HT-29 (cell line): ENCODE measurements at places on chromosomes 3 and 15.

DNA sequence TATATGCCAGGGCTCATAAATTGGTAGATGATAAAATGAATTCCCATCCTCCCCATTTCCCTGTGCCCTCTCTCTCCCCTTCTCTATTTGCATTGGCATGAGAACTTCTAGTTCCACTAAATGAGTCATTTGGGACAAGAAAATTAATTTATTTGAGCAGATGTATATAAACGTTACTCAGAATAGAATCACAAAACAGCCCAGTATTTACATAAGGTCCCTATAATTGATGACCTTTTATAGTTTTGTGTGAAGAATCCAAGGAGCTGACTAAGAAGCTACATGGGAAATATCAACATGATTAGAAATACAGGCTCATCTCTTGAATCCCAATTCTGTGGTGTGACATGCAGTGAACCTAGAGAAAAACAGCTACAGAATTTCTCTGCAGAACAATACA, 617.7 kb upstream of the NR2F2 start:
- no peak for DNase-seq

DNA sequence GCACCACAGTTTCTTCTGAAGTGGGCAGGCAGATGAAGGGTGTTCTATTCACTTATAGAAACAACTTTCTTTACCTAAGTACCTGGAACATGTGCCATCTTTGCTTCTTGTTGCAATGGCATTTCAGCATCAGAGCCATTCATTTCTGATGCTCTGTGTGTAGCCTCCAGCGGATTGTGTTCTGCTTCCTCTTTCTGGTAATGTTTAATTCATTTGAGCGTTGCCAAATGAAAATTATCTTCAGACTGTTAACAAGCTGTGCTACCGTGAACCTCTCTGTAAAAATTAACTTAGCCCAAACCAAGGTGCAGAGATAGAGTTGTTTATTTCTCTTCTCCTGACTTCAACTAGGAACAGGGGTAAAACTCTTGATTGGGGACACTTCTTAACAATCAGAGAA, 302.0 kb downstream of the EDEM1 start:
- DNase-seq, result no peak

GRCh38 chr3:70518356-70518755, 205.9 kb upstream of the MDFIC2 start:
- DNase-seq, result no peak

GRCh38 chr3:159629329-159630084, 359.1 kb upstream of the IL12A start:
- no peak for DNase-seq

- no peak for DNase-seq
These were observed 1.6 kb upstream of the MEGF11 start for GRCh38 chr15:66254951-66255676.

GRCh38 chr3:9211155-9211950, 38.1 kb downstream of the SRGAP3 start:
- DNase-seq, result no peak

- no peak for DNase-seq
These were observed 101.5 kb downstream of the PGPEP1L start for GRCh38 chr15:98905963-98906711.

GRCh38 chr3:71393093-71393492, 190.4 kb downstream of the FOXP1 start:
- DNase-seq, result no peak

DNA sequence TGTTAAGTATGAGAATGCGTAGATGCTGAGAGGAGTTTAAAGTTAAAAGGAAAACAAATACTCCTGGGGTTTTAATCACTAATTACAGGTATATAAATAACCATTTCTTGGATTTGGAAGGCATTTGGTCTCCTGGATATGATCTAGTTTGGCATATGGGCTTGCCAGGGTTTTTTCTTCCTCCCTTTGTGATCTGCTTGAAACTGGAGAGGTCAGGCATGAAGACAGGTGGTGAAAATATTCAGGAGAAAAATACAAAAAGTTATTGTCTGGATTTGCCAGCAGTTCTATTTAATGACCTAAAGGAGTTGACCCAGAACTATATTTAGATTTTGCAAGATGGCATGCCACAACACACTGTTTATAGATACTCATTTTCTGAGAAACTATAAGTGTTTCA, 136.3 kb downstream of the DIPK2A start:
- no peak for DNase-seq

GRCh38 chr3:194857469-194858113, 171.9 kb downstream of the FAM43A start:
- no peak for DNase-seq

- no peak for DNase-seq
These were observed 55.9 kb upstream of the POMGNT2 start for GRCh38 chr3:43161684-43162229.

DNA sequence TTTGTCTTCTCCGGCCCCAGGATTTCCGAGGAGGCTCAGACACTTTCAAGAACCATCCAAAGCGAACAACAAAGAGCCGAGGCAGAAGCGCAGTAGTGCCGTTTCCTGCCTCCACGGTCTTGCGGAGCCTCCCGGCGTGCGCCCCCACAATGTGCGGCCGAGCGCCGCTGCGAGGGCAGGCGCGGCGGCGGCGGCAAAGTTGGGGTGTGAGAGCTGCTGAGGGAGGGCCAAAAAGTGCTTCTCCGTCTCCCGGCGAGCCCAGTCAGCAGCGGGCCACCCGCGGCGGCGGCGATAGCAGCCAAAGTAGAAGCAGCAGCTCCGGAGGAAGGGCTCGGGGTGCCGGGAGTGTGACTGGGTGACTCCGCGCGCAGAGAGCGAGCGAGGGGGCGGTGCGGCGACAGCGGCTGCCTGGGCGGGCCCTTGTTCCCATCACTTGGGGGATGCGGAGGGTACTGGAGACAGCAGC, 749.1 kb downstream of the ROBO1 start:
- no peak for DNase-seq

- DNase-seq, result no peak
These were observed 512.3 kb upstream of the MDFIC2 start for GRCh38 chr3:70824773-70825172.

DNA sequence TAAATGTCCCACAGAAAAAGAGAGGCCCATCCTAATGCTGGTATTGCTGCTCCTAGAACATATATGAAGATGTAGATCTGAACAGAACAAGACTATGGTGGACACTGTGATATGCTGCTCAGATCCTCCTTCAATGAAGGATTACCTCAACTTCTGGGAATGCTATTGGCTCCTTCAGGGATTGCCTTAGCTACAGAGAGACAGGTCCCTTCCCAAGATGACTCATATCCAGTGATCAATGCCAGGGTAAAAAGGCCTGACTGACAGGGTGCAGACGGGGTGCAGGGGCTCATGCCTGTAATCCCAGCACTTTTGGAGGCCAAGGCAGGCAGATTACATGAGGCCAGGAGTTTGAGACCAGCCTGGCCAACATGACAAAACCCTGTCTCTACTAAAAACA, 20.5 kb upstream of the STAG1 start:
- DNase-seq, result no peak

DNA sequence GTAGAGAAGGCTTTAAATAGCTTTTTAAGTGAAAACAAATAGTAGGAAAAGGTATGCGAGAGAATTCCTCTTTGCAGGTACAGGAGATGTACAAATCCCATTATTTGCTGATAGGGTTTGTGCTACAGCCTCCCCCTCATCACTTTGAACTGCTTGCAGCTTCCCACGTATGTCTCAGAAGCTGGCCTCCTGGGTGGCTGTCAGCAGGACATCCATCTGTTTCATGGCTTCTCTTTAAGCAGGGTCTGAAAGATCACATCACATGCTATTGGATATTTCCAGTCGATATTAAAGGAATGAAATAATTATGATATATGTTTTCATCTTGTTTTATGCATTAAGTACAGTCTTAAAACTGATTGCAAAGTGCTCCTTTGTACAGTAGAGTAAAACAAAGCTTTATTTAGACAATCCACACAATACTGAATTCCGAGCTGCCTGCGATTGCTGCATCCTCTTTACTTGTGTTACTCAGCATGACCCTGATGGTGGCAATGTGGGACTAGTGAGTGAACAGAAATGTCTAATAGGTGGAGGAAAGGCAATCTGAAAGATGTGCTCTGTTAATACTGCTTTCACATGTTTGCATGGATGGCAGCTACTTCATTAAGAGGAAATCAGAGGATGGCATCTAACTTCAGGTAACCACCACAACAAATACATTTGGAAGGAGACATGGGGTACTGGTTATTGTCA, 930.6 kb upstream of the SEMA6D start:
- peak; percentile 16 for DNase-seq

DNA sequence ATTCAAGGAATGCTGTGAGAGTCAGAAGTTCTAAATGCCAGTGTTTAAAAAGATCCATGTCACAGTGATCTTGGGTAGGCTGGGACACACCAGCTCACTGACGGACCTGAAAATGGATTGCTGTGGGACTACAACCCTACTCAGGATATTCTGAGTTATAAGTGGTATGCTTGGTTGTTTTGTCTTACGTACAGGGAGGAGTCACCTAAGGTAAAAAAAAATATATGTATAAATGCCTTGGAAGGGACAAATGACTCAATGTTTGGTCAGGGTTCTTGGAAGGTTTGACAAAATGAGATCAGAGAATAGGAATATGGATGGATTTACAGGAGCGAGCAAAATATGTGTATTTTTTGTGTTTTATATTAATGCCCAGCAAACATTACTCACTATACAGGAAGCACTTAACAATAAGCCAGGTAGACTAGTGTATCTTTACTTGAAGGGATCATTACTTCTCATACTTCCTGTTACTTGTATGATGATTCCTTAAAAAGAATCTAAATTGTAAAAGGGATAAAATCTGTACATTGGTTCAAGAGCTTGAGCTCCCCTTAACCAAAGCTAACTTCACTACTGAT, 767.3 kb downstream of the GBE1 start:
- no peak for DNase-seq

- DNase-seq, result no peak
These were observed 84.5 kb downstream of the COL6A6 start for GRCh38 chr3:130601442-130601971.

- no peak for DNase-seq
These were observed 3.3 kb downstream of the TMED3 start for GRCh38 chr15:79314186-79314585.

GRCh38 chr3:183306798-183307671, 54.0 kb downstream of the B3GNT5 start:
- DNase-seq, result peak; percentile 84

DNA sequence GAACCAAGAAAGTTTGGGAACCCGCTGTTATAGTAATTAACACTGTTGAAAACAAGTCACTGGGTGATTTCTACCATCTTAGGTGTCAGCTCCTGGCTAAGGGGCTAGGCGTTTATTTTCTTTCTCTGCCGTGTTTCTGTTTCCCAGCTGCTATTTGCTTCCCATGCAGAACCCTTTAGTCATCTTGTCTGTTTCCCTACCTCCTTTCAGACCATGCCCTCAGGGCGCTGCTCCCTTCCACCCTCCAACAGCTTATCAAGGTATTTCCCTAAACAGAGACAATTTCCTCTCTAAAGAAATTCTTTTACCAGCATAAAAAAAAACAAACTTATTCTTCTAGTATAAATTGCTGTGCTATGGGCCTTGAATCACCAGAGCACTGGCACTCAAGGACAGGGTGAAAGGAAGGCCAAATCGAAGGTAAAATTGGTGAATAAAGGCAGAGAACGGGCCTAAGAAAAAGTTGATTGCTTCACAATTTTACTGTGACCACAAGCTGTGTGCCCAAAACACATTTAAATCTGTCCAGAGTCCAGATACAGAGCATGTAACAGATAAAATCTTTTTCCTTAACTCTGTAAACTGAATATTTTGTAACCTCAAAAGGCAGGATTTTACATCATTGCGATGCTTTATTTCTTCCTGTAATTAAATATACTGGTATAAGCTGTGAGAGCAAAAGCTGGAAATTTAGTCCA, 319.2 kb downstream of the ZNF621 start:
- DNase-seq, result no peak

- DNase-seq, result peak; percentile 93
These were observed 788 bp upstream of the WDR73 start for GRCh38 chr15:84654689-84655453.

DNA sequence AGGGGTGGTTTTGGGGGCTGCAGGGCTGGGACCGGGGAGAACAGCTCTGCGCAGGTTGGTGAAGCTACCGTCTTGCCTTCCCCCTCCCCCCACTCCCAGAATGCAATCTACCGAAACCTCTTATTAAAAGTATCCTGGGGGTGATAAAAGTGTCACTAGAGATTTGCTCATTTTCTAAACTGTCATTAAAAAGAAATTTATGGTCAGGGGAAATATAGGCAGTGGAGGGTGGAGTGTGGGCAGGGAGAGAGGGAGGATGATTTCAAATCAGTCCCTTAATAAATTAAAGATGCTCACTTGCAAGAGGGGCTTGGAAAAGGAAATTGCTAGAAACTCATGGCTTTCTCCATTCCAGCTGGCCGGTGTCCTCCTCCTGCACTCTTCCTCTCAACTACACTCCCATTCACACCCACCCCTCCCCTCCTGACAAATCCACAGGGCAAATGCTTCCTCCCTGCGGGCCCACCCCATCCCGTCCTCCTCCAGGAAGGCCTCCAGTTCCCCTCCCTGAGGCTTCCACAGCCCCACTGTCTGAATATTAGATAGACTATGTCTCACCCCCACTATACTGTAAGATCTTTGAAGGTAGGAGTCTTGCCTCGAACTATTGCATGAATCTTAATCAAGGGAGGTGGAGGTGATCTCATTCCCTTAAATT, 83.9 kb downstream of the TLE3 start:
- no peak for DNase-seq

GRCh38 chr3:70985572-70985971, 598.0 kb downstream of the FOXP1 start:
- DNase-seq, result no peak

DNA sequence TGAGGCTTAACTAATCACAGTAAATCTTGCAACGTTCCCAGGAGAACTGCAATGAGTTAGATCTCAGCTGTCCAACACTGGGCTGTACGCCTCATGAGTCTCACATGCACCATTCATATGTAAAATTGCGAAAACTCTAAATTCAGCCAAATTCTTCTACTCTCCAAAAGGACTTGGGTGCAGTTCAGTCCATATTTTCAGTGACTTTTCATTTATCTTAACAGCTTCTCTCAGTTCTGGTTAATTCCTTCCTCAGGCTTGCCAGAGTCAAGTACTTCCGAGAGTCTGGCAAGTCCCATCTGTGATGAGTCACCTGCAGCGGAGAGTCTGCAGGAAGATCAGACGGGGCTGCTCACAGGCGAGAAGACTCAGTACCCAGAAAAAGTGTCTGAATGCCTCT, 11.5 kb downstream of the CCDC80 start:
- DNase-seq, result peak; percentile 30

DNA sequence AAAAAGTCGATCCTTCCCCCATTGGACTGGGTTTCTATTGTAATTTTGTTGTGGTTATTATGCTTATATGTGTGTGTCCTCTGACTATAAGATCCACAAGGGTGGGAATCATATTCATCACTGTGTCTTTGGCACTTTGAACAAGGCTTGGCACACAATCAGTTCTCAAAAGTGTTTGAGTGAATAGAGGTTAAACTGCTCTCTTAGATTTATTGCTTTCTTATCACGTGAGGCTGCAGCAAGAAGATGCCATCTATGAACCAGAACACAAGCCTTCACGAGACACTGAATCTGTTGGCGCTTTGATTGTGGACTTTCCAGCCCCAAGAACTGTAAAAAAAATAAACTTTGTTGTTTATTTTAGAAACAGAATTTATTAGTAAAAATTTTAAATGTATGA, 295.0 kb upstream of the MDFIC2 start:
- no peak for DNase-seq

- peak; percentile 56 for DNase-seq
These were observed 33.2 kb downstream of the SLC25A26 start for GRCh38 chr3:66253790-66254620.

GRCh38 chr15:77983708-77984445, 93.6 kb downstream of the TBC1D2B start:
- no peak for DNase-seq
